ENCODE measurements at places on chromosomes 3 and 15. TPM values are rescaled to one million over a fixed set of nuclear protein-coding genes. Genes with fewer than 3 reads are reported as not detected.

NT5DC2 gene
- total RNA-seq = 5.5 TPM

SNX22 gene
- 0.70 TPM for total RNA-seq

COL6A5 gene
- not detected for total RNA-seq

IL17RD gene
- total RNA-seq = not detected

MNS1 gene
- total RNA-seq = not detected

SLCO3A1 gene
- total RNA-seq = 30.9 TPM

NDN gene
- total RNA-seq = 0.19 TPM

All from CD4-positive, alpha-beta memory T cell (primary cell).